Stimulated activated CD4-positive, alpha-beta T cell treated with anti-CD3 and anti-CD28 coated beads, Interleukin-1b, Interleukin-23, amount 100 ng/mL, for 1 hour (primary cell): ENCODE measurements at places on chromosomes 6 and 20.

DNA sequence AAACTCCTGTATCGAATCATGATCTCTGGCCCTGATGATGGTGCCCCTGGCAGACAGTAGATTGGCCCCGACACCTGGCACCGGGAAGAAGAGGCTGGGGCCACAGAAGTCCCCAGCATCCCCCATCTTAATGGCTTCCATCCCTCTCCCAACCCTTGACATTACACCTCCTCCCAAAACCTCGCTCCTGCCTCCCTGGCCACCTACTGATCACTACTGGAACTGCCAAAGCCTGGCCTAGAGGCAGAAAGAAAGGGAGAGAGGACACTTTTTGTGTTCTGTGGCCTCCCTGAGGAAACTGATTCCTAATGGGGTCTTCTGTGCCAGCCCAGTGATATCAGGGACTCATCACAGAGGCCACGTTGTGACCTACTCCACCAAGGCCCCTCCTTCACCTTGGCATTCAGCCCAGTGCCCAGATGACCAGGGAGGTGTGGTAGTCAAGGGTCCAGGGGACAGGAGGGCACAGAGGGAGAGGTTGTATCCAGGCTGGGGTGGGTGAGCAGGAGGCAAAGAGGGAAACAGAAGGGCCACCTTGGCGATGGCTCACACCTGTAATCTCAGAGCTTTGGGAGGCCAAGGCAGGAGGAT lies 6.1 kb downstream of the C20orf173 start:
- no peak for DNase-seq

DNA sequence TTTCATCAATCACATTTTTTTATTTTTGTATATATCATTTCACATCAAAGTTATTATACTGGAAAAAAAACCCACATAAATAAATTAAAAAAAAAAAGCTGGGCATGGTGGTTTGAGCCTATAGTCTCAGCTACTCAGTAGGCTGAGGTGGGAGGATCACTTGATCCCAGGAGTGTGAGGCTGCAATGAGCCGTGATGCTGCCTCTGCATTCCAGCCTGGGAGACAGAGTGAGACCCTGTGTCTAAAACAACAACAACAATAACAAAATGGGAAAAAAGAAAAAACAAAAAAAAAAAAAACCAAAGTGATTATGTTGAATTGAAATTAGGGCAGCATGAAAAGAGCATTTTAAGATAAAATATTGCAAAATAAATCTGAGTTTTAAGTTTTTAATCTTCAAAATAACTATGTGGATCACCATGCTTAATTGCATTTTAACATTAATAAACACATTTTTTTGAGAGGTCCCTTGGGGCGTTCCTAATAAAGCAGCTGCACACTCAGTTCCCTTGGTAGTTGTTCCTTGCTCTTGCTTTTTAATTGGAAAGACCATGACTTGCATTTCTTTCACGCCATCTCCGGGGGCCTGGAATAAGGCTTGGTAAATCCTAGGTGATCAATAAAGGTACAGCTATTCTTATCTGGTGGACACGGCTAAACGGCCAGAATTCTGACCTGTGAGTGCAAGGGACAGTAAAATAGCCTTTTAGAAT lies 15.1 kb downstream of the NOX3 start:
- no peak for DNase-seq

GRCh38 chr20:32574296-32575226 lies 10.6 kb downstream of the NOL4L start:
- no peak for DNase-seq

GRCh38 chr20:56467968-56468315 lies 485 bp upstream of the RTF2 start:
- DNase-seq: no peak

- no peak for DNase-seq
These were observed 158.7 kb downstream of the UBE3D start for GRCh38 chr6:82906951-82907350.

DNA sequence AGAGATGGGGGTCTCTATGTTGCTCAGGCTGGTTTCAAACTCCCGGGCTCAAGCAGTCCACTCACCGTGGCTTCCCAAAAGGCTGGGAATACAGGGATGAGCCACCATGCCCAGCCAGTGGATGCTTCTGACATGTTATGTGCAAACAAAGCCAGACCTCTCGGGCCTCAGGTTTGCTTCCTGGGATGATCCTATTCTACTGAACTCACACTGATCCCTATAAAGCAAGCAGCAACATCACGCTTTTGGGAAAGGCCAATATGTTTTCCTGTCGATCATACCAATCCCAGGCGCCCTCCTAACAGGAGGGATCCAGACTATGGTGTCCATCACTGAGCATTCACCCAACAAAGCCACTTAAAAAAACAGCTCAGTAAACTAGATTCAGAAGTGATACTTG lies 60.2 kb downstream of the CSE1L start:
- DNase-seq: no peak

DNA sequence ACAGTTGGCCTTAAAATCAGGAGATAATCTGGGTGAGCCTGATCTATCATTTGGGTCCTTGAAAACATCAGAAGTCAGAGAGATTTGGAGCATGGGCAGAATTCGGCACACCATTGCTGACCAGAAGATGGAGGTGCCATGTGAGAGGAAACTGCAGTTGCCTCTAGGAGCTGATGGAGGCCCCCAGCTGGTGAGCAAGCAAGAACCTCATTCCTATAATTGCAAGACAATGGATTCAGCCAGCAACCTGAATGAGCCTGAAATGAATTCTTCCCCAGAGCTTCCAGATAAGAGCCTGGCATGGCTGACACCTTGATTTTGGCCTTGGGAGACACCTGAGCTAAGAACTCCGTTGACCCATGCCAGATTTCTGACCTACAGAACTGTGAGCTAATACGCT lies 76.3 kb upstream of the FYN start:
- DNase-seq: no peak

DNA sequence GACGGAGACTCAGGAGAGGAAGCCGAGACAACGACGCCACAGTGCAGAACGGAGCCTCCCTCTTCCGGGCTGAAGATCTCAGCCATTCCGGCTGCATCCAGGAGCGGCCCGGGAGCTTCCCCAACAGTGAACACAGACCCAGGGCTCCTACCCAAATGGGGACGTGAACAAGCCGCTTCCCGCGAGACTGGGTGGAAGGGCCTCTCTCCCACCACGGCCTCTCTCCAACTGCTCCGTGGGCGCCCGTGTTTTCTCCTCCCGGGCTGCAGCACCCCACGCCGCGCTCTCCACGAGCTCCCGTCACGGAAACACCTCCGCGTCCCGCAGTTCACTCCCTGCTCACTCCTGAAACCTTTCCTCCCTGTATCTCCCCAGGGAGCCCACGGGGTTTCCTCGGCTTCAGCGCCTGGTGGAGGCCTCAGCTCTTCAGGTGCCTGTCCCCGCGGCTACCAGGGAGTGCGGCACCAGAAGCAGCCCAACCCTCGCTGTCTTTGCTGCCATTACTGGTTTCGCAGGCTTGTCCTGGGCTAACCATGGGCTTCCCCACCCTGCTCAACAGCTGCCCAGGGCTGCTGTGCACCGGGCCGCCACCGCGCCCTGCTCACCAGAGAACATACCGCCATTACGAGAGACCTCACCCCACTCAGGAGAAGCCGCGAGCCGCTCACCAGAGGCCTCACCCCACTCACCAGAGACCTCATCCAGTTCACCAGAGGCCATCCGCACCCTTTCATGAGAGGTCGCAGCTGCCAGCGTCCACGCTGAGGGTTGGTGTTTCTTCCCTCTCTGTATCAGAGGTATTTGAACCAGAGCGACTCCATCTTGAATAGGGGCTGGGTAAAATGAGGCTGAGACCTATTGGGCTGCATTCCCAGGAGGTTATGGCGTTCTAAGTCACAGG lies 922.8 kb downstream of the QKI start:
- no peak for DNase-seq

GRCh38 chr6:133129556-133129955 lies 111.6 kb upstream of the EYA4 start:
- no peak for DNase-seq

GRCh38 chr6:17277256-17277655 lies 3.9 kb upstream of the RBM24 start:
- no peak for DNase-seq
